Panc1 (cell line): ENCODE measurements at places on chromosomes 5 and 9.

DNA sequence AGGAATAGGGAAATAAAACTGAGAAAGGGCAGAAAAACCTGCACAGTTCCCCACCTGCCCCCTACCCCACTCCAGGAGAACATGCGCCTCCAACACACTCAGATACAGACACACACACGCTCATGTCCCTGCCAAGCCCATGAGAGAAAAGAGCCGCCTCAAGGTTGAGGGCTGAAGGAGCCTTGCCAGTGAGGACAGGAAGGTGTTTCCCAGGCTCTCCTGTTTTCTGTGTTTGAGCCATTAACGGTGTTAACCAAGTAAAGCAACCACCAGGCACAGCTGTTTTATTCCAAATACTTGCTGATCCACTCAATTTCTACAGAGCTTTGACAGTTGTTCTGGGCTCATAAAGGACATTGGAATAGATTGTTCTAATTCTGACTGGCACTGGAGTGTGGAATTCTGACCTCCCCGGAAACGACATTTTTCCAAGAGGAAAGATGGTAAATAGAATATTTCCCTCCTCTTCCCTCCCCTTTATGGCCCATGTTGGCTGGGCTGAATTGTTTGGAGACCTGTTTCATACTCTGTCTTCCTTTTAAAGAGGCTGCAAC lies 238.0 kb downstream of the DMAC1 start:
- DNase-seq = no peak

DNA sequence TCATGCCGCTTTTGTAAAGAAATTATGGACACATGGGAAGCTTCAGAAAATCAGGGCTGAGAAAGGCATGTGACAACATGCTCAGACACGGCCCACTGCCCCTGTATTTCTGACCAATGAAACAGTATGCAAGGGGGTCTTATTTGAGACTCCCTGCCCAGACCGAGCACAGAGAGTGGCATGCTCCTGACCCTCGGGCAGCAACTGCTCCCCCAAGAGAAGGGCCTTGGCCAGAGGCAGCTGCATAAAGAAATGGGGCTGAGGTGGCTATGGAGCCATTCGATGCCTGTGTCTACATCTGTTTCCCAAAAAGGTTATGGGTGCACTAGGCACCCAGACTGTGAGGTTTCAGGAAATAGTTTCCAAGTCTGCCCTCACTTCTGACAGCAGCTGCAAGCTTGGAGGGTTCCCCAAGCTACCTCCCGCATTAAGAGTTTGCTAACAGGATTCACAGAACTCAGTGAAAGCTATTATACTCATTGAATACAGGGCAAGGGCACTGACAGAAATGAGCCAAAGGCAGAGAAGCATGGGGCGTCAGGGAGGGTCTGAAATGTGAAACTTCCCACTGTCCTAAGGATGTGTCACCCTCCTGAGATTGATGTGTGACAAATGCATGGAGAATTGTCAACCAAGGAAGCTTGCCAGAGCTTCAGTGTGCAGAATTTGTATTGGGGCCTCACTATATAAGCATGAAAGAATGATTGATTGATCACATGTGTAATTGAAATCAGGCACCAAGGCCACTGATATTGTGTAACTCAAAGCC lies 94.3 kb downstream of the DAP start:
- DNase-seq = no peak

DNA sequence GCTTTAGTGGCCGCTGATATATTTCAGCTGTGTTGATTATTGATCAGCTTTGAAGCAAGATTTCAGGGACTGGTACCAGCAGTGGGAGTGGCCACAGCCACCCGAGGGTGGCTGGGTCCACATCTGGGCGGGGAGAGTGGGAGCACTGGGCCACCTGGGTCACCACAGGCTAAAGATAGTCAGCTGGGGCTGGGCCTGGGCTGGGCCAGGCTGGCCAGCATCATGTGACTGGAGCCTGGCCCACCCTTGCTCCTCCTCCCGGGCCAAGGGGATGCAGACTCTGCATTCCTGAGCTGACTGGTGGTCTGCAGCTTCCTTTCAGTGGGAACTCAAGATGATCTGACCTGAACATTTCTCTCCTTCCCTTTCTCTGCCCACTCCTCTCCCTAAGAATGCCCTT lies 27.1 kb downstream of the LARP1 start:
- DNase-seq = no peak

GRCh38 chr9:128912270-128912853 lies 8.4 kb upstream of the PHYHD1 start:
- DNase-seq = no peak

DNA sequence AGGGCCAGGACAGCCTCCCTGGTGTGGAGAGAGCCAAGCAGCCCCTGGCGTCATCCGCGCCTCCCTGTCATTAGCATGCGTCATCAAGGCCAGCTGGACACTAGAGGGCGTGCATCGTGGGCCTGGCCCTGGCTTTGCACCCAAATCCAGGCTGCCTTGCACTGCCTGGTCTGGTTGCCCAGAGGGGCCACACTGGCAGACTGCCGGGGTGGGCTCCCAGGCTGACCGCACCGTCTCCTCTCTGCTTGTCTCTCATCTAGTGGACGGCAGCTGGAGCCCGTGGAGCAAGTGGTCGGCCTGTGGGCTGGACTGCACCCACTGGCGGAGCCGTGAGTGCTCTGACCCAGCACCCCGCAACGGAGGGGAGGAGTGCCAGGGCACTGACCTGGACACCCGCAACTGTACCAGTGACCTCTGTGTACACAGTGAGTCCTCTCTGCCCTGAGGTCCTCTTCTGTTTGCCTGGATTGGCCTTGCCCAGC lies 29.0 kb downstream of the HK3 start:
- DNase-seq = no peak

DNA sequence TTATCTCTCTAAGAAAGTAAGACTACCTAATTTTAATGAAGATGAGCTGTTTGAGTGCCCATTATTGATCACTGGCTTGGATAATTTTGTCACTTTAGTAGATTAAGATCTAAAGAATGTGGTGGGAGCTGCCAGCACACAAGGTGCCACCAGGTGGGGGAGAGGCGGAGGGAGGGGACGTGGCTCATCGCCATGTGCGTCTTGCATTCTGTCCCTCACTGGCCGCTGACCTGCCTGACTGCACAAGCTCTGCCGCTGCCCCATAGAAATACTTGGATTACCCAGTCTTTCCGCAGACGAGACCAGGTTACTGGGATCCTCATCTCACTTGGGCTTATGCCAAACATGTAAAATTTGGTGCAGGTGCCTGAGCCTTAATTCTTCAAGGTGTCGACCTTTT lies 37.6 kb downstream of the RHOBTB3 start:
- no peak for DNase-seq

DNA sequence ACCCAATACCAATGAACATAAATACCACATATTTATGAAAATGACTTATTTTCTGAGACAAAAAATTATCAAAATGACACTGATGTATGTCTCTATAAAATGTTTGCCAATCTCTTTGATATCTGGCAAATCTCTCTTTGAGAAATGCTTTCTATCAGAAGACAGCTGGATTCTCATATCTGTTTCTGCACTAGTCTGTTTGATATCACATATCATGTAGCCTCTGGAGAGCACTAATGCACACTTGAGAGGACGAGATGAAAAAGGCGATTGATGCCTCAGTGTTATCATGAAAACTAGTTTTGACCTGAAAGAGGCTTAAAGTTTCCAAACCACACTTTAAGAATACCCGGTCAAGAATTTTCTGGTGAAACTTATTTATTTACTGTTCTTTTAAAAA lies 29.1 kb upstream of the ANKRD55 start:
- no peak for DNase-seq

DNA sequence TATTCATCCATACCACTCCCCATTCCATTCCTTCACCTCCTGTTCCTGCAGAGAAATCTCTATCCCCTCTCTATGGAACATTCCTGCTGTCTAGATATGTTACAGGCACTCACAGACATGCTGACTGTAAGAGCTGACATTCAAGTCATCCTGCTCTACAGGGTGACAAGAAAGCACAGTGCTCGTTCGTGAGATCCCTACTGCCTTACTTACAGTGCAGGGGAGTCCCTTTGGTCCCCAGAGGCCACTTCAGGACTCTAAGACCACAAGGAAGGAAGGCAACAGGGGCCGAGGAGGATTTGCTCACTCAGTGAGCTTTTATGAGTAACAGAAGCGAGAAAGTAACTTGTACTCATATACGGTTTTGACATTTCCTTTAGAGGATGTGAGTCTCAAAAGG lies 110.5 kb downstream of the GAS1 start:
- DNase-seq = no peak

- DNase-seq = no peak
Observed at GRCh38 chr5:93117751-93118531, 463.1 kb downstream of the NR2F1-AS1 start.

- DNase-seq = no peak
Observed at GRCh38 chr9:17905366-17905765, 326.5 kb downstream of the SH3GL2 start.

- no peak for DNase-seq
Observed at GRCh38 chr5:100004969-100005368, 530.2 kb upstream of the FAM174A start.

- DNase-seq = no peak
Observed at GRCh38 chr9:125437771-125438221, 176.2 kb downstream of the GAPVD1 start.

- DNase-seq = no peak
Observed at GRCh38 chr5:28809811-28810750, 1771.7 kb upstream of the CDH9 start.

GRCh38 chr9:108479989-108480652 lies 375.7 kb downstream of the ACTL7B start:
- no peak for DNase-seq

DNA sequence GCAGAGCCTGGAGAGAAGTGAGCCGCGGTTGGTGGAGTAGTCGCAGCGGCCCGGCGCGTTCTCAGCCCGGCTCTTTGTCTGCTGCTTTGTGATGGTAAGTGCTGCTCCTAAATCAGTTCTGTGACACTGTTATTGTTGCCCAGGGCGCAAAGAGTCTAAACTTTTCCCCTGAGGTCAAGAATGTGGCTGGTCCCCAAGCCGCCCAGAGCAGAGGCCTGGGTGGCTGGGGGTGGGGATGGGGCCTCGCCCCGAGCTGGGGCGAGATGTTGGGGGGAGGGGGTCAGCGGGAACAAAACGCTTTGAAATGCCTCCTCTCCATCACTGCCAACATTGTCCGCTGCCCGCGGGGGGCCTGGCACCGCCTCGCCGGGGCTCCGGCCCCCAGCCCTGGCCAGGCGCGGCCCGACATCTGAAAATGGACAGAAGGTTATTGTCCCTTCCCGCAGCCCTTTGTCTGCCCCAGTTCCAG lies 11.7 kb upstream of the CERCAM start:
- DNase-seq = no peak

GRCh38 chr5:97163360-97163764 lies 19.7 kb downstream of the RIOK2 start:
- DNase-seq = no peak

DNA sequence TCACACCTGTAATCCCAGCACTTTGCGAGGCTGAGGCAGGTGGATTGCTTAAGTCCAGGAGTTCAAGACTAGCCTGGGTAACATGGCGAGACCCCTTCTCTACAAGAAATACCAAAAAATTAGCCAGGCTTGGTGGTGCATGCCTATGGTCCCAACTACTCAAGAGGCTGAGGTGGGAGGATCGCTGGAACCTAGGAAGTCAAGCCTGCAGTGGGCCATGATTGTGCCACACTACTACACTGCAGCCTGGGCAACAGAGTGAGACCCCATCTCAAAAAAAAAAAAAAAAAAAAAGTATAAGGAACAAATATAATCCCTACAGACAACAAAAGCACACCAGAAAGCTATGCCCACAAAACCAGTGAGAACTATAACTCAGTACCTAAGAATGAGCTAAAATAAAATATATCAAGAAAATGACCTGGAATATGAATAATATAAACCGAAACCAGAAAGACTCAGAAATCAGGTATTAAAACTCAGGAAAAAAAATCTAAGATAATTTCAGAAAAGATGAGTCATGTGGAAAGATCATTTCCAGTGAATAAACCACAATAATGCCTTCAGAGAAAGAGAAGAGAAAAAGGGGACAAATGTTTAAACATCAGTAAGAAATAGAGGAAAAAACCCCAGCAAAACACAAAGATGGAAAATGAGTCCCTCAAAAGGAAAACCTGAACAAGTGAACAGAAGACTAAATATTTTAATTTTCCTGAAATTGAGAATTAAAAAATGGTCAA lies 57.4 kb downstream of the GOLPH3 start:
- no peak for DNase-seq

DNA sequence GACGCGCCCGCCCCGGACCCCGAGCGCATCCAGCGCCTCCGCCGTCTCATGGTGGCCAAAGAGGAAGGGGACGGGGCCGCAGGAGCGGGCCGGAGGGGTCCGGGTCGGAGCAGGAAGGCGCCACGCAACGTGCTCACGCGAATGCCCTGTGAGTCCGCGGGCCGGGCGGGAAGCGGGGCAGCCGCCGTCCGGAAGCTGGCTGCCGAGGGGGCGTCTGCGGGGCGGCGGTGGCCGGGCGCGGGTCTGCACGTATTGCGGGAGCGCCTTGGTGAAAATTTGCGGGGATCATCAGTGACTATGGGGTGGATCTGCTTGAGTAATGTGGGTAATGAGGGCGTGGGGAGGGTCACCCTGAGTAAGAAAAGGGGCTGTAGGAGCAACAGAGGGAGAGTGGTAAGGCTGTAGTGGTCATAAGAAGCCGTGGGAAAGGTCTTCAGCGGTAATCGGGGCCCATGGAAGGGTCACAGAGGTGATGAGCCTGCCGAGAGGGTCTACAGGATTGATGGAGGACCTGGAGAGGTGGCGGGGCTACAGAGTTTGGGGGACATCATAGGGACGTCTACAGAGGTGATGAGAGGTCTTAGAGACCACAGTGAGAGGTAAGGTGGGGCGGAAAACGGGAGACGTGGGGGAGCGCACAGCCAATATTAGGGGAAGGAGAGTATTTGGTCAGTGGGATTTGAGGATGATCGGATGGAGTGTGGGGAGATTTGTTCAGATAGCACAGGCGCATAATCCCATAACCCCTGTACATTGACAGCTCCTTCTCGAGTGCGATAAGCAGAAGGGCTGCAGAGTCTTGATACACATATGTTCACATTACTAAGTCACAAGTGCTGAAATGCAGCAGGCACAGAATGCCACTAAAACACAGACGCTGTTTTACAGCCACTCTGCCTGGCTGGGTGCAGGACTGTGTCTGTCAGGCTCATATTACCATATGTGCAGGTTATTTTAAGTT lies 819 bp downstream of the LSM11 start:
- DNase-seq = no peak

DNA sequence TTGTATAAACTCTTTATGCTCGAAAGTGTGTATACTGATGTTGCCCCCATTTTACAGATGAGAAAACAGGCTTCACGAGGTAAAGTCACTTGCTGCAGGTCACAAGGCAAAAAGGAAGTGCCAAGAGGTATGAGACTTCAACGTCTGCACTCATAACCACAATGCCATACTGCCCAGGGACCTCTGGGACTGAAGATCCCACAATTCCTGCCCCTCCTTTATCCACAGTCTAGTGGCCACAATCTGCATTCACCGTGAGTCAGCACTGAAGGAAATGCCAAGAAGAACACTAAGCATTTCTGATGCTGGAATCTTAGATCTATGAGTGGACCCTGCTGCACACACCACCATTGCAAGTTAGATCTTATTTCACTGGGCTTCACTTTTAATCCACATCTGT lies 37.3 kb downstream of the MED27 start:
- DNase-seq = peak; percentile 55
